ENCODE measurements at places on chromosomes 3 and 15.

GRCh38 chr3:64160000-64160695 is 65.1 kb downstream of the PRICKLE2 start:
- DNase-seq = no peak

GRCh38 chr3:95394286-95394685 is 1331.4 kb downstream of the NSUN3 start:
- DNase-seq = no peak

DNA sequence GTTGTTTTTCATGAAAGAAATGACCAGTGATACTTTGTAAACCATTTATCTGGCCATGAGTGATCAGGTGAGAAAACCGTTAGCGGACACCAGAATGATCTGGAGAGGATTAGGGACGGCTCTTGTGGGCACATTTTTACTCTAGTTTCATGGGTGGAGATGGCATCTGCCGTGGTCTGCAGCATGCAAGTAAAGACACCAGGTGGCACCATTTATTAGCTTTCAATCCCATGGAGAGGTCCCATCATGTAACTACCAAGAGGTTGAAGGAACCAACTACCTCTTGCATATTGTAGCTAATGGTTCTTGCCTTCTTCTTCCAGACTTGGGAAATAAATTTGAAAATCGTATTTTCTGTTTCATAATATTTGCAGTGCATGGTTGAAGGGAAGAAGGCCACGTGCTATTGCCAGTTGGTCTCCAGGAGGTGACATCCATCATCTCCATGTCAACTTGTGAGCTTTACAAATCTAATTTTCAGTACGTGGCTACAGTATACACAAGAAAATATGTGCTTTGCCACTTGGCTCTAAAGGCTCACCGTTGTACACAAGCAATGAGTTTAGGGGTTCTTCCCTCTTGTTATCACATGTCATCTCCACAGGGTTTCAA is 1.5 kb upstream of the MAPKBP1 start:
- peak; percentile 59 for DNase-seq

DNA sequence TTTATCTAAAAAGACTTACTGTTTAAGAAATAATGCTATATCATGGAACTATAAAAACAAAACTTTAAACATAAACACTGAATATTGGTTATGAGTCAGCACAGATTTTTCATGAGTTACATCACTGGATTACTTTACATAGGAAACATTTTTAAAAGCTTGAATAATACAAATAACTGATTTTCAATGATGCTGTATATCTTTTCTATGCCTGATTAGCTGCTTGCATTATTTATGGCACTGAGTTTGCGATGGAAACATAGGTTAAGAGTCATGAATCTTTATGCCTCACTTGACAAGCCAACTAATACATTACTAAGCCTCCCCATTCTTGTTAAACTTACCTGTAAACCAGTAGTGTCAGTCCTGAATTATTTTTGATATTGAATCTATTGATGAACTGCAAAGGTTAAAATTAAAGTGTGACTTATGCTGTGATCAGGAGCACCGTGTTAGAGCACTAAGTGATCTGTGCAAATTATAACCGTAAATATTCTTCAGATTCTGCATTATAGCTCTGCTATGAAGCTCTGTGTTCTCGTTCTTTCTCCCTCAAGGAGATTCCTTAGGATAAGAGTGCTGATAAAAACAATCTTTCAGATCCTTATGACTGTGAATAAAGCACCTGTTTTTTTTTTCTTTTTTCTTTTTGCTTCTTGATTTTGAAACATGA is 437.3 kb upstream of the BCHE start:
- no peak for DNase-seq

- no peak for DNase-seq
Observed at GRCh38 chr15:41927536-41927935, 33.7 kb upstream of the SPTBN5 start.

DNA sequence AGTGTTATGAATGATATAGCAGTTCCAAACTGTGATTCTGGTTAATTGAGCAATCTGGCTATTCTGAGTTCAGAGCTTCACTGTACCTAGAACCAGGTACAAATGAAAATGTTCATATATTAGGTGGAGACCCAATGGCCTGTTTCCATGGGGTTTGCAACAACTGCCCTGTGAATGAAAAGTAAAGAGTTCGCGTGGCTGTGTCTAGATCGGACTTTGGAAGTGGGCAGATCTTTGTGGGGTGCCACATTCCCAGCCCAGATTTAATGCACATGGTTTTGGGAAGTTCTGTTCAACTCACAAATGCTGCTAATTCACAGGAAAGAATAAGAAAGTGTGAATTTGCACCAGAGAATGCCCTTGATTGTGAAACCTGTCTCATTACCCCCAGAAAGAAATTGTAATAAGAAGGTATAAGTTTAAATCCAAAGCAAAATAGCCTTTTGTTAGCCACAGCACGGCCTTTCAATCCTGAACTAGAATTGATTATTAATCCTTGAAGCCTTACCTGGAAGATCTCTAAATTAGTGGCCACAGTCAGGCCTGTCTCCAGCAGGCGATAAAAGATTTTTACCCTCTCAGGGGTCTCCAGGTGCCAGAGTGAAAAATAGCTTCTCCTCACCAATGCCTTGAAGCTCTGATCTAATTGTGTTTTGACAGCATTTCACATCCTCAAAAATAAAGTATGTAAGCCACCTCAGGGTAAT is 22.6 kb downstream of the WHAMM start:
- no peak for DNase-seq

DNA sequence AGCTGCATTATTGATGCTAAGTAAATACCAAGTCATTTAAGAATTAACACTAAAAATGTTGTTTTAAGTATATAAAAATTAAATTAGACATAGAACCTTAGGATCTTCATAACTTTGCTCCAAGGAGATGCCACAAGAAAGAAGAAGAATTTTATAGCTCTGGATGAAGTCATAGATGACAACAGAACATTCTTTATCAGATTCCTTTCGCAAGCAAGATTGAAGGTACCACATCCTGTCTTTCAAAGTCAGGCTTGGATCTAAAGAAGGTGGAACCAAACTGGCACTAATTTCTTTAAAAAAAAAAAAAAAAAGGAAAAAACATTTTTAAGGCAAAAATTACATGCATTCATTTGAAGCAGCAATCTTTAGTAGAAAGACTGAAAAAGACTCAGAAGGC is 62.5 kb downstream of the POLQ start:
- no peak for DNase-seq

DNA sequence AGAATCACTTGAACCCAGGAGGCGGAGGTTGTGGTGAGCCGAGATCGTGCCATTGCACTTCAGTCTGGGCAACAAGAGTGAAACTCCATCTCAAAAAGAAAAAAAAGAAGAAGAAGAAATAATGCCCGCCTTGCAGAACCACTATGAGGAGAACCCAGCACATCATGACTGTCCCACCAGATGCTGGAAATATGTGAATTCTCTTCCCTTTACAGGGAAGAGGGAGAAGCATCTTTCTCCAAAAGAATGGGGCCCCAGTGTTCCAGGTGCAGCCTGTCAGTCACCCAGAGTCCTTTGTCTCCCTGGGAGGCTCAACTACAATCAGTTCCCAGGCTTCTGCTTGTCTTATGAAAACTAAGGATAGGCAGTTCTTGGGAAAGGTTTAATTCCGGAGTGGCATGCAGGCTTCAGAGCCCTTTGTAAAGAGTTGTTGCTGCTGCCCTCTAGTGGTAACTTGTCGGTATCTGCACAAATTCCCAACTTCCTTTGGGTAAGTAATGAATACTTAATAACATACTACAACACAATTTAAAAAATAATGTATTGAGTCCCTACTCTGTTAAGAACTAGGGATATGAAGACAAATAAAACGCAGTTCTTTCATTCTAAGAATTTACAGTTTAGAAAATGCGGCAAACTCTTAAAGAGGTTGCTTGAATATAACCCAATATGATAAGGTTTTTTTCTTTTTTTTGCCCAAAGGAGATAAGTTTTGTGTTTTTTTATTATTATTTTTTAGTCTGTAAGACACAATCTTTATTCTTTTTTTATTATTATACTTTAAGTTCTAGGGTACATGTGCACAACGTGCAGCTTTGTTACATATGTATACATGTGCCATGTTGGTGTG is 18.6 kb upstream of the TICRR start:
- DNase-seq = peak; percentile 67

GRCh38 chr15:98906712-98907083 is 100.9 kb downstream of the PGPEP1L start:
- no peak for DNase-seq

DNA sequence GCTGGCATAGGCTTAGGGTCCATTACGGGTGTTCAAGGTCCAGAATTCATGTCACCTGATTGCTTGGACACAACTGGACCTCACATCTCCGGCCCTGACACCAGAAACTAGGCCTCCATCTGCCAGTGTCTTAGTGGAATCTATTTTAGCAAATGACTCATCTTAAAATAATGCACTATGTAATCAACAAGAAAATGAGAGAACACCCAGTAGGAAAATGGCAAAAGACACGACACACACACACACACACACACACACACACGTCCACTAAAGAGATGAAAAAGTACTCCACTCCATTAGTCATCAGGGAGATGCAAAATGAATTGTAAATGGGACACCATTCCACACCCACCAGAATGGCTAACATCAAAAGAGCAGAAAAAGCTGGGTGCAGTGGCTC is 11.2 kb downstream of the APBA2 start:
- DNase-seq = no peak

DNA sequence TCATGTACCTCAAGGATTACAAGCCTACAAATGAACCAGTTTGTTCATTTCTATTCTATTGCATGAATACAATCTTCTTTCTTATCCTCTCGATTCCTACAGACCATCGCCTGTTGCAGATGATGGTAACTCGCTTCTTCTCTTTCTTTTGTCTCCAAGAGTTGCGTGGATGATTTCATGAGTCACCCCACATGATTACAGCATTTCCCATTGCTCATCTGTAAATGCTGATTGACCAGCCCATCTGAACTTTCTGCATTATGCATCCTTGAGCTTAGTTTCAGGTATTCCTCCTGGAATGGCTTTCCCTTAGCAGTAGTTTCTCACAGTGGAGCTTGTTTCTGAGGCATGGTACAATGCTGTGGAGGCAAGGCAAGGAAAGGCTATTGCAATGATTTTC is 109.6 kb upstream of the TOPAZ1 start:
- DNase-seq = no peak

- DNase-seq = no peak
Observed at GRCh38 chr3:140447136-140447535, 230.7 kb upstream of the TRIM42 start.

GRCh38 chr3:462851-463250 is 266.3 kb downstream of the CHL1 start:
- DNase-seq = no peak

DNA sequence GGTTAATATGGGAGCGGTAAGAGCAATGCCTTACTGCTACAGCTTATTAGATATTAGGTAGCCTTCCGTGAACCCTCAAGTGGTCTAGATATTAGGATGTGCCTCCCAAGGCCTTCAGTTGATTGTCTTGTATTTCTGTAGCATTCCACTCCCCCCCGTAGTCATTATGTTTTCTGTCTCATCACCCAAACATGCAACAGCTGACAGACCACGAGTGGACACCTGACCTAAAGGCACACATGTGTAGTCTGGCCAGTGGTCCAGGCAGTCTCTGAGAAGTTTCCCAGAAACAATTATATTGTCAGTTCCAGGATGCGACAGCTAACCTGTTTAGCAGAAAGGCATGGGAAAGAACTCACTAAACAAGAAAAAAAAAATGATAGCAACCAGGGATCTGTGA is 1000.9 kb downstream of the AGBL1 start:
- no peak for DNase-seq

DNA sequence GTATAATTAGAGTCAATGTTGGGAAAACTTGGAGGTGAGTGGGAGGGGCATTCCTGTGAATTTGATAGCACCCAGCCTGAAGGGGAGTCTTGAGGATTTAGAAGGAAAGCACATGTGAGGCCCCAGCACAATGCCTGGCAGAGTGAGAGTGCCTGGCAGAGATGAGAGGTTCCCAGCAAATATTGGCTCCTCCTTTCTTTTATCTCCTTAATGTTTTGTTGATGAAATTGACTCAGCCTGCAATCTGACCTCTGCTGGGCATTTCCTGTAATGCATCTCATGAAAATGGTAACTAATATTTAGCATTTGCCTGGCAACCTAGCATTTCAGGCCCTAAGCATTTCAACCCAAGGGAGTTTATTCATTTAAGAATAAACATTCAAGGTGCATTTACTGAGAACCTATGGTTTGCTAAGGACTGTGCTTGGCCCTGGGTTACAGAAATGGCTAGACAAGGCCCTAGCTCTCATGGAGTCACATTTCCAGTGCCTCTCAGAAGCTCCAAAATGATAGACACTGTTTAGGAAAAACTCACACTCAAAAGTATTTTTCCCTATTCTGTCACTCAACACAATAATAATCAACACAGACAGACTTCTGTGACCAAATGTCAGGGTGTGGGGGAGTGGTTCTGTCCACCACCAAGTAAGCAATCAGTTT is 19.0 kb downstream of the PDHB start:
- peak; percentile 32 for DNase-seq

- no peak for DNase-seq
Observed at GRCh38 chr15:74032606-74033561, 38.4 kb downstream of the PML start.

DNA sequence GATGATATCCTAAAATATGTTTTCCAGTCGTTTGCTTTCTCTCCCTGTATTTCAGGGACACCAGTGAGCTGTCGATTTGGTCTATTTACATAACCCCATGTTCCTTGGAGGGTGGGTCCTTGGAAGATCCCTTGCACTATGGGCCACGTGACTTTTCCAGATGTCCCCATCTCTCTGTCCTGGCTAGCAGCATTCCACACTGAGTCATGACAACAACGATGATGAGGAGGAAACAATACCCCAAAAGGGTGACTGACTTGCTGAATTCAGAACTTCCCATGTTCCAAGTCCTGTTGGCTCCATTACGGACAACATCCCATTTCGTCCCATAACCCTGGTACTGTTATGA is 134.3 kb downstream of the NSMCE3 start:
- no peak for DNase-seq

DNA sequence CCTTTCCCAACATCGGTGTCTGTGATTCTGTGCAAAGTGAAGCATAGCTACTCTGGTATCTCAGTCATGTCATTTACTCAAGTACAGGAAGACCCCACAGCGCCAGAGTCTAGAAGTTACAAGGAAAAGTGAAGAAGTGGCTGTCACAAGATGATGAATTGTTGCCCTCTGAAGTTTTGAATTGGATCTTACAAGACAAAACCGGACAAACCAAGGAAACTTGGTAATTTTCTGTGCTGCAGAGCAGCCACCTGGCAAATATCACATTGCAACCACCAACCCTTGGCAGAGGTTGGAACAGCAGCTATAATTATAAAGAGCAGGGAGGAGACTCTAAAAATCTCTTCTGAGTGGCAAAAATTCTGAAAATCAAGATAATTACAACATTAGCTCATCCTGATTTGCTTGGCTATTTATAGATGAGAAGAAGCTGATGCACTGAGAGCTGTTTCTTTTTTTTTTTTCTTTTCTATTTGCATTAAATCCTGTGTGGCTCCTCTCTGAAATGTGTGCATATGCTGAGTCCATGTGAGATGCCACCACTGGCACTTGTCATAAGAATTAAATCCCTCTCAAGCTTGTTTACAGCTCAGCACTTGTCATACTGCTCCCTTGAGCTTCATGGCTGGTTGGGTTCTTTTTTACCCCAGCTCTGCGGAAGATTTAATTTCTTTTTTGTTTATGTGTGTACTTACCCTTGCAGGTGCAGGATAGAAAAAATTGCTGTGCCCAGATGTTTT is 68.0 kb upstream of the MNS1 start:
- DNase-seq = no peak

GRCh38 chr15:70783610-70784022 is 20.3 kb upstream of the UACA start:
- no peak for DNase-seq

Measured in BE2C (cell line).